ENCODE measurements at places on chromosomes 2 and 18.

GRCh38 chr2:225468131-225468530 is 68.6 kb downstream of the NYAP2 start:
- DNase-seq, result no peak

DNA sequence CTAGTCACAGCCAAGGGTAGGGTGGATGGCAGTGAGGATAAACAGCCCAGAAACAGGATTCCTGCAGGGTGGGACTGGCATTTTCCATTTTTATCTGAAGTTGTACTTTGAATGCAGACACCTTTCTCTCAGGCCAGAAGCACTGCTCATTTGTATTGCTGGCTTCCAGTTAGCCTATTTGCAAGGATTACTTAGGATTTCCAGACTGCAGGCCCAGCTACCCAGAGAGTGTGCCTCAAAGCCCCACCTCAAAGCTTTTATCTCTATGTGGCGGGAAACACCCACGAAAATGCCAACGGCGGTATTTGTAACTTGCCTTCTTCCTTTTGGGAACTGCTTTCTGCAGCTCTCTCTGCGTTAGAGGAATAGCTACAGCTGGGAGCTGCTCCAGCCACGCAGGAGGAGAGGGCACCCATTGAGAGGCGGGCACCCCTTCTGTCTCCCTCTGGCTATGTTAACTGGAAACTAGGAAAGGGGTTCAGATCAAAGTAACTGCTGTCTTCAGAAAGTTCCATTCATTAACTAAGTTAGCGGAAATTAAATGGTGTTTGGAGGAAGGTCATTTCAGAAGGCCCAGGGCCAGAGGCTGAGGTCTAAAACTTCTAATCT is 144.9 kb downstream of the TGIF1 start:
- no peak for DNase-seq

DNA sequence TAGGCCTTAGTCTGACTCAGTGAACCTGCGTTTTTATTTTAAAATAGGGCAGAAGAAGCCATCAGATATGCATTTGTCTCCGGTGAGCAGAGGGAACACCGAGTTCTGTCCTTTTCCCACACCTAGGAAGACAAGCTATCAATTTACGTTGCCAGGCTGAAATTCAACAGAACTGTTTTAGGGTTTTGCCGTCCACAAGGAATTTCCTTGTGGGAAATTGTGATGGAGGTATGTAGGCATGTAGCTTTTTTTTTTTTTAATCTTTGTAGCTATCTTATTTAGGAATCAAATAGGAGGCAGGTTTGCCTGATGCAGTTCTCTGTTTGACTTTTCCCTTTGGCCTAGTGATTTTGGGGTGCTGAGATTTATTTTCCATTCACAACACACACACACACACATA is 62.0 kb upstream of the ASAP2 start:
- no peak for DNase-seq

DNA sequence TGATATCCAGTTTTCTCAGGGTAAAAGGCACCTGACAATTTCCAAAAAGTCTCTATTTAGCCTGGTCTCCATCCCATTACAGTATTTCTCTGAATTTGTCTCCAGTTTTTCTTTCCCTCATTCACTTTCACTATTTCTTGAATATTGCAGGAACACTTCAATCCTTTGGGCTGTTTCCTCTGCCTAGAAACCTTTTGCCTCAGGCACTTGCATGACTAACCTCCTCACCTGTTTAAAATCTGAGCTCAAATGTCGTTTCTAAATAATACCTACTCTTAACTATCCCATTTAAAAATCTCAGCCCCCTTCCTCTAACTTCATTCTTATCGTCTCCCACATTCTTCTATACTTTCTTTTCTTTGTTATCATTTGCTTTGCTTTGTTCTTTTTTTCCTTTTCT is 9.0 kb downstream of the SCN2A start:
- no peak for DNase-seq

DNA sequence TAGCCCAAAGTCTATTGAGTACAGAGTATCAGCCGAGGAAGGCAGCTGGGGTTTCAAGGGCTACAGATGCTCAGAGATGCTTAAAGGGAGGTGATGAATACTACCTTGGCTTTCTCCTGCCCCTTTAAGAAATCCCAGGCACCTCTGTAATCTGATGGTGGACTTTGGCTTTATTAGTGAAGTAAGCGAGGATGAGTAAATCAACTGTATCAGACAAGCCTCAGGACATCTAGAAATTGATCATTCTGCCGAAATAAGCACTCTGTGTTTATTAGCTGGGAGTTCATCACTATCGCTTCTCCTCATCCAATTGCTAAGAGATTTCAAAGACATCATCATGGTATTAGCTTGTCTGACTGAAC is 344.4 kb downstream of the SETBP1 start:
- DNase-seq, result no peak

Data from AG04450 (cell line).